ENCODE measurements at places on chromosomes 4 and X.

DNA sequence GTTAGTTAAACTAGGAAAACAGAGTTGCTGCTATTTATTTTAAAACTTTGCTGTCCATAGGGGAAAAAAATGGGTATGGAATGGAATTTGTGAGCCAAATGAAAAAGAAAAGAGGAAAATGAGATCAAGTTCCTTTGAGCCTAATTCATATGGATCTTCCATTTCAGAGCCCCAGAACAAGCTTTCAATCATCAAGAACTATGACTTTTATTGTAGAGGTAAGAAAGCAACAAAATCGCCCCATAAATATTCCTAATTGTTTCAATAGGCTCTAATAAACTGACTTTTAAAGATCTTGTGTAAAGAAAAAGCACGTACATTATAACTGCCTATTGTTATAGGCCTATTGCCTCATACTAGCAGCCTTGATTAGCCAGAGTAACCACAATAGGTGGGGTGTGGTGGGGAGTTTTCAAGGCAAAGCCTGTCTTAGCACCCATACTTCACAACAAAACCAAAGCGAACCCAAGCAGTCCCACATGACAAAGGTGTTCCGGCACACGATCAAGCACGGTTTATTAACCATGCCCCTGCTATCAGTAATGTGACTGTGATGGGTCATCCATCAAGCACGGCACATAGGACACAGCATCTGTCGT, 44.4 kb downstream of the RBM47 start:
- no peak for DNase-seq

DNA sequence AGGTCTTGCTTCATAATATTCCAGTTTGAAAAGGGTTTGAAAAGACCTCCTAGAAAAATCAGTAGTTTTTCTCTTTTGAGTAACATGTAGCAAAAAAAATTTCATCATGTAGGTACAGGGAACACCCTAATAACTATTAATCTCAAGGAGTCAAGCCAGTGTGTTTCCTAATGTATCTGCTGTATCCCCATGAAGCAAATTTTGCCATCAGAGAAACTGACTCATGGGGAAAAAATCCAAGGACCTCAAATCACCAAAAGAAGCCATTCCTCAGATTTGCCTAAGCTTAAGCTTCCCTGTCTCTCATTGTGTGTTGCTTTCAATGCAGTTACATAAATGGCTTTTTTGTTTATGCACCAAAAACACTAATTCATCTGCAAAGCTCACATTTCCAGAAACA, 29.7 kb downstream of the F9 start:
- no peak for DNase-seq

- DNase-seq: no peak
Observed at GRCh38 chr4:187608001-187608421, 387.6 kb upstream of the ZFP42 start.

DNA sequence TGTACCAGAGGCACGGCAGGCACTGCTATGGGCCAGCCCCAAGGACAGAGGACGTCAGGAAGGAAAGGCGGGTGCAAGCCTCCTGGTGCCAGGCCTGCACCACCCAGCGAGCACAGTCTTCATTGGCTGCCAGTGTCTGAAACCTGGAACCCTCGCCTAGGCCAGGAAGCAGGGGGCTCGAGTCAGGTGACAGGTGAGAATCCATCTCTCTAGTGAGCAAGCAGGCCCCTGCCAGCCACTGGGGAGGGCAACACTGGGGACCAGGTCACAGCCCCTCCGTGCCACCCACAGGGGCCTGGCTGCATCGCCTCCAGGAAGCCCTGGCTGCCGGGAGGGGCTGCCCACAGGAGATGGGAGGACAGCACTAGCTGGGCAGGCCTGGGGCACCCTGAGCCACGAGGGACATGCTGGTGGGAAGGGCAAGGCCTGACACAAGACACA, 6.9 kb upstream of the HAUS3 start:
- no peak for DNase-seq

DNA sequence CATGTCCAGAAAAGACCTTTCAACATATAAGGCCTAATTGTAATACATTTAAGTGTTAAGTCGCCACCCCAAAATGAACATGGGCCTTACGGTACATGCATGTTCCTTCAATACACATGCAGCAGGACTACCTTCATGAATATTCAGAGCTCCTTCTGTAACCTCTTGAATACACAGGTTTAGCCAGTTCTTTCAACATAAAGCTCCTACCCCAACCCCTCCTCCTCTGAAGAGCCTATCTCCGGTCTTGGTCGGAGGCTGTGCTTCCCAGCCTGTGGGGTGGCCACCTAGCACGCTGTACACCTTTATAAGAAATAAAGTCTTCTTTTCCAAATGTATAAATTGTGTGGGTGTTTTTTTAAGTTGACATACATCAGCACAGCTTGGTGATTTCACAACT, 28.3 kb downstream of the NPY5R start:
- DNase-seq: no peak

GRCh38 chr4:89514811-89515210, 207.2 kb upstream of the GPRIN3 start:
- no peak for DNase-seq

DNA sequence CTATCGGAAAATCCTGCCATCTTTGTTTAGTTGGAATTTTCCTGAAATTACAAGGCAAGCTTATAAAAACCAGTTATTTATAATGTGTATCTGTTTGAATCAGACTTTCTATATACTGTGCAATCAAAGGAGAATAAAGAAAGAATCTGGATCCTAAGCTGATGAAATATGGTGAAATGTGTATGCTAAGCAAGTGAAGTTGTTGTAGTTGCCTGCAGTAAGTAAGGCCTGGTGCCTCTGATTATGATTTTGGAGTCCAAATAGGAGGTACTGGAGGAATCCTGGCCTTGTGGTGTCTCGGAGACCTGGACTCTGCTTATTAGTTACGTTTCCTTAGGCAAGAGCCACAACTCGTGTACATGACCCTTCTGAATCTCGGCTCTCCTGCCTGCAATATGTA, 13.1 kb upstream of the FREM3 start:
- no peak for DNase-seq

- no peak for DNase-seq
Observed at GRCh38 chrX:9134366-9134765, 100.4 kb upstream of the FAM9B start.

DNA sequence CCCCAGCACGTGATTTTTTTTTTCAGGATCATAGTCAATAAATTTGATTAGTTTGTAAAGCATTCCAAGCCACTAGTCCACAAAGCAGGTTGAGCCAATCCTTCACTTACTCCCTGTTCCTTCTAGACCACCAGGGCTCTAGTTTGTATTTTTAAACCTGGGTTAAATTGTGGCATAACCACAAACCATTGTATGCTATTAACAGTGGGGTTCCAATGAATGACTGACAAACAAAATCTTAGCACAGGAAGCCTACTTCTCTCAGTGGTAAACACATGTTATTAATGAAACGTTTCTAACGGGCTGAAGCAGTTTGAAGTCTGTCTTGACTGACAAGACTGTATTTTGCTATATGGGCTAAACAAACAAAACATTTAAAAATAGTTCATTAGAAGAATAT, 48.6 kb upstream of the GYPA start:
- DNase-seq: no peak

- DNase-seq: no peak
Observed at GRCh38 chrX:101028562-101028961, 23.3 kb downstream of the TRMT2B start.

DNA sequence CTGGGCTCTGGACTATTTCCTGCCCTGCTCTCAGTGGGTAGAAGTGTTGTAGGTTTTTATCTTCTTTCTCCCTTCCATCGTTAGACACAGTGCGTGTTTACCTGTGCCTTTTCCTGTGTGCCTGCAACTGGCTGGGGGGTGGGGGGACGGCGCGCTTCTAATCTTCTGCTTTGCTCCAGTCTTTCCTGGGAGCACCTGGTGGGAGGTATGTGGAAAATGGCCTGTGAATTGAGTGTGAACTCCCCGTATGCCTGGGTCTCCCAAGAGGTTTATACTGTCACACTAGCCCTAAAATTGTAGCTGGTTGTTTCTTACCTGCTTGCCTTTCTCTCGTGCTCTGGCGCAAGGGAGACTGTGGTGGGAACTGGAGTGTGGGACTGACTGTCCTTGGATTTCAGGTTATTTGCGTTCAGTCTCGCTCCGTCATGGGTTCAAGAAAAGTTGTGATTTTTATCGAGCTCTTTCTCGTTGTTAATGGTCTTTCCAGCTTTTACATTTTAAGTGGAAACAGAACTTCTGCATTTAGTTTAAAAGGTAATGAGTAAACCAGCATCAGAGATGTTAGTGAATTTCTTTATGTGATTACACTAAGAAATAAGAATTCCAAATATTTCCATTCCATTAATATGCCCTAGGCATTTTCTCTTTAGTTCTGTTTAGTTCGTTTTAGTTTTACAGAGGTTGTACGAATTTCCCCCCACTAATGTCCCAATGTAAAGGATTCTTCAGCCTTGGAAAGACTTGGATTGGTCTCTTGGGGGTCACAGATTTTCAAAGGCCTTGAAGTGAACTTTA, 15.3 kb downstream of the MRPL1 start:
- no peak for DNase-seq

GRCh38 chr4:126057371-126057770, 742.6 kb downstream of the FAT4 start:
- DNase-seq: no peak

- peak; percentile 92 for DNase-seq
Observed at GRCh38 chr4:124641715-124642381, 70.7 kb downstream of the ANKRD50 start.

Data from kidney capillary endothelial cell (primary cell).